K562 (cell line): ENCODE measurements at places on chromosomes 5 and 9.

DNA sequence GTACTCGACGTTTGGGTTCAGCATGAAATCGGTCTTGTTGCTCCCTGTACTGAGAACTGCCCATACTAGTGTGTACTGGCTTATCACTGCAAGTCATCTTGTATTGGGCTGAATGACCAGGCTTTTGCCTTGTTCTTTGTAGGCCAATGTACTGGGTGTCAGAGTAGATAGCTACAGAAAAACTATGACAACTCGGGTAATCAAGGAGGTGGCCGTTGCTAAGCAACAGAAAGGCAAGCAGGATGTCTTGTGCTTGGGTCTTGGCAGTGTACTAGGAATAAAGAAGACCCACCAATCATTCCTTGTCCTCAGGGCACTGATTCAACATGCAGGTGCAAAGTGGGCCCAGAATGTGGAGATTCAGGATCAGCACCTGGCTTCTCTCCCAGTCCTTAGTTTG lies 11.9 kb upstream of the SHISAL2B start:
- no peak for DNase-seq

DNA sequence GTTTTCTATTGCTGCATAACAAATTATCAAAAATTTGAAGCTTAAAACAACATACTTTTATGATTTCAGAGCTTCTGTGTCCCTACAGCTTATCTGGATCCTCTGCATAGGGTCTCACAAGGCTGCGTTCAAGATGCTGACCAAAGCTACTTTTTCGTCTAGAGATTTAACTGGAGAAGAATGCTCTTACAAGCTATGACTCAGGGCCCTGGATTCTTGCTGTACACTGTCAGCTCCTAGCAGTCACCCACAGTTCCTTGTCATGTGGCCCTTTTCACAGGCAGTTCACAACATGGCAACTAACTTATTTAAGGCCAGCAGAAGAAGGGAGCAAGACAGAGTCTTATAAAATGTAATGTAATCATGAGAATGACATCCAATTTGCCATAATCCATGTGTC lies 70.8 kb upstream of the FAM174A start:
- DNase-seq = no peak

DNA sequence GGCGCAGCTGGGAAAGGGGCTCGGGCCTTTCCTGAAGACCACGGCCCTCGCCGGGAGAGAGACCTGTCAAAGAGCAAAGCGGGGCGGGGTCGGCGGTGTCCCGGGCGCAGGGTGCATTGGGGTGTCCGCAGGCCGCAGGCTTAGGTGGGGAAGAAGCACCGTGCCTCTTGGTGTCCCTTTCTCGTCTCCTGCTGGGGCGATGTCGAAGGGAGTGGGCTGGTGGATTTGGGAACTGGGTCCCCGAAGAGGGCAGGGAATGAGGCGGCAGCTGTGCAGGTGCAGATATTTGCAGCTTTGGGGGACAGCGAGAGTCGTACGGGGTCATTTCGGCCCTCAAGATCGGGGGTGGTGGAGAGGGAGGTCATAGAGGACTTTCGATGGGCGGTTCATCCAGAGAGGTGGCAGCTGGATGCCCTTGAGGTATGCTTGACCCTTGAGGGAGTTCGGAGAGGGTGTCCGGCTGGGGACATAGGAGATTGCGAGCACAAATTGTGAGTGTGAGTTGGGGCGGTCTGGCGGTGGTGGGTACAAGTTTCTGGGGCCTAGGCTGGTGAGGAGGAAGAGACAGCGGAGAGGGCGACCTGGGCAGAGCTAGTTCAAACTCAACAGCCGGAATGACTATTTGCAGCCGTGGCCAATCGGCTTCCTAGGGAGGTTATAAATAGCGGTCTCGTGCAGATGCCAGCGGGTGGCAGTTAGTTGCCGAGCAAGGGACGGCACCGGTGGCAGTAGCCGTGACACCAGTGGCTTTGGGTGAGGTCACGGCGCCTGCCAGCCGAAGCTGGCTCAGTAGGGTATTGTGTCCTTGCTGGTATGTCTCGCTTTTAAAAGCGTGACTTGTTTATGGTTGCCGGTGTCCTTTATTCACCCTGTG lies 601 bp downstream of the NNT start:
- DNase-seq = peak; percentile 30

GRCh38 chr5:36393656-36394428 lies 92.1 kb upstream of the RANBP3L start:
- peak; percentile 37 for DNase-seq

DNA sequence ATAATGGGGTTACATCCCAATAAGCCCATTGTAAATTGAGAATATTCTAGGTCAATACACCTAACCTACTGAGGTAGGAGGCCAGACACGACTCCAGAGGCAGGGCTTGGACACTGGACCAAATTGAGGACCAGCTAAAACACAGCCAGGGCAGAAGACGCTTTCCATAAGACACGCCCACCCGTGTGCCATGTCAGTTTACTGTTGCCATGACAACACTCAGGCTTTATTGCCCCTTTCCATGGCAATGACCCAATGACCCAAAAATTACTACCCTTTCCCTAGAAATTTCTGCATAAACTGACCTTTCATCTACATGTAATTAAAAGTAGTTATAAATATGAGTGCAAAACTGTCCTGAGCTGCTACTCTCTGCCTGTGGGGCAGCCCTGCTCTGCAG lies 31.5 kb downstream of the SLC22A4 start:
- no peak for DNase-seq

GRCh38 chr9:135448663-135449100 lies 30.9 kb upstream of the PPP1R26 start:
- DNase-seq = peak; percentile 12

GRCh38 chr9:134069480-134070399 lies 1.9 kb upstream of the BRD3 start:
- DNase-seq = no peak

DNA sequence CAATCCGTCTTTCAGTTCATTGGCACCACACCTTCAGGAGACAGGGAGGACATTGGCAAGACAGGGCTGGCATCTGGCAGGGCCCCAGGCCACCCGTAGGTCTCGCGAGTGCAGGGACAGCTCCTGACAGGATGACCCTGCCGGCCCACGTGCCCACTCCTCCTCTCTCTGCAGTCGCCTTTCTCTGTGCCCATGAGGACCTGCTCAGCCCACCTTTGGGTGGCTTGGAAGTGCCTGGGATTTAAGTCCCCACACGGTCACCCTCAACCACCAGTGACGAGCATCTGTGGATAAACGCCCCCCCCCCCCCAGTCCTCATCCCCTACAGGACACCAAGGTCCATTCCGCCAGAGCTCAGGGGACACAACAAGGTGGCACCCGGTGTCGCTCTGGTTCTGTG lies 4.1 kb downstream of the MRPL36 start:
- no peak for DNase-seq

- DNase-seq = no peak
Measured at GRCh38 chr9:115276621-115277020, 158.7 kb upstream of the TNC start.

DNA sequence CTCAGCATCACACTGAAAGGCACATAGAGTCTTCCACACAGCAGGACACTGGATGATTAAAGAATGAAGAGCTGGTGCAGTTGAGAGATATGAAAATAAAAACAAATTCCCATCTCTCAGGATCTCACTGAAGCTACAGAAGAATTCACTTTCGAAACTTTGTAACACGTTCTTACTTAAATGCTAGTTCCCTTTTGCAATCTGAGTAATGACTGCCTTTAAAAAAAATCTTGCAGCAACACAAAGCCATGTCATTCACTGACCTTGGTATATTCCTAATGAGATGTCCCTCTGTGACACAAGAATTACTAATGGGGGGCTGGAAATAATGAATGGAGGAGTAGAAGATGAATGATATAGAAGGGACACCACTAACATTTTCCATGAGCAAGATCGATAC lies 201.8 kb downstream of the GLIS3 start:
- DNase-seq = no peak

DNA sequence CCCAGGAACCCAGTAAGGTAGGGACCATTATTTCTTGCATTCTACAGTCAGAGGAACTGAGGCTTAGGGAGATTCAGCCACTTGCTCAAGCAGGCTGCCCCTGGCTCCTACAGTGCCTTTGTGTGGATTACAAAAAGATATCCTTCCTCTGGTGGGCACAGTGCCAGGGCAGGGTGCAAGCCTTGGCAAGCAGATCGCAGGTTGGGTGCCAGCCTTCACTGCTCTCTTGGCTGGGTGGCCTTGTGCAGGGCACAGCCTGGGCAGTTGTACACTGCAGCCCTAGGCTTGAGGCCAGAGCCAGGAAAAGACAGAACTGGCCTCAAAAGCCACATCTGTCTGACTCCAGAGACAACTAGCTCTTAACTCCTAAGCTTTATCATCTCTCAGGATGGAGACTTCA lies 15.0 kb downstream of the DOCK2 start:
- no peak for DNase-seq

DNA sequence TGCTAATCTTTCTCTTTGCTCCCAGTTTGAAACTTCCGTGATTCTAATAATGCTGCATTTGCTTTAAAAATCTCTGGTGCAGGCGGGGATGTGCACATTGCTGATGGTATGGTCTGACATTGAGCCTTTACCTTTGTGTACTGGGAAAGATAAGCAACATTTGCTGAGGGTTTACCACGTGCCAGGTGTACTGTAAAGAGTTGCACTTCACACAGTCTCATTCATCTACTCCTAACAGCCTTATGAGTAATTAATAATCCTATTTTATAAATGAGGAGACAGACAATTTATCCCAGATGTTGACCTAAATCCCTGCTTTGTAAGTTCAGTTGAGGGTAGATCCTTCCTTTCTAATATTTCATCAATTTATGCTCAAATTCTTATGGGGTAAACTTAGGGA lies 726 bp upstream of the ADGRV1 start:
- DNase-seq = no peak

GRCh38 chr5:168947212-168947868 lies 353.6 kb downstream of the SLIT3 start:
- DNase-seq = peak; percentile 49

DNA sequence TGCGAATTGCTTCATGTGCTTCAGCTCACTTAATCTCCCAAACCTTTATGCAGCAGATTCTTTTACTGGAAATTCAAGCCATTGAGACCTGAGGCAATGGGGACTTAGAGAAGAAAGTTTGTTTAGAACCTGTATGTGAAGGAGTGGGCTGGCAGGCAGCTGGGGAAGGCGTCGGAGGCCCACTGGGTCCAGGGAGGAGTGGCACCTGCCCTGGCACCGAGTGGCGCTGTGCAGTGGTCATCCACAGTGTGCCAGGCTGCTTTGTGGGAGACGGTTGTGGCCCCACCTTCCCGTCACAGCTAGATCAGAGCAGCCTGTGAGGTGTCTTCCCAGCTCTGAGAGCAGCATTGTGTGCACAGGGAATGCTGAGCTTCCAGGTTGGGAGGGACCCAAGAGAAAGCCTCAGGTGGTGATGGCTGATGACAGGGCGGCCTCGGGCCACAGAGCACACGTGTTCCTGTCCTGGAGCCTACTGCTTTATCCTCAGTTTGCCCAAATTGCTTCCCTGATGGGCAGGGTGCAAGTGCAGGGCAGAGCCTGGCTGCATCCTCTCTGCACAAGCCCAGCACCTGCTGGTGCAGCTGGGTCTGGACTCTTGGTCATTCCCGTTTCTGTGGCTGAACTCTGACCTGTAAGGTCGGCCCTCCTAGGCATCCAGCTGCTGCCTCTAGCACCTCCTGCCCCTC lies 175.2 kb downstream of the CACNA1B start:
- no peak for DNase-seq

GRCh38 chr5:145587710-145588109 lies 247.4 kb downstream of the PRELID2 start:
- DNase-seq = peak; percentile 1

DNA sequence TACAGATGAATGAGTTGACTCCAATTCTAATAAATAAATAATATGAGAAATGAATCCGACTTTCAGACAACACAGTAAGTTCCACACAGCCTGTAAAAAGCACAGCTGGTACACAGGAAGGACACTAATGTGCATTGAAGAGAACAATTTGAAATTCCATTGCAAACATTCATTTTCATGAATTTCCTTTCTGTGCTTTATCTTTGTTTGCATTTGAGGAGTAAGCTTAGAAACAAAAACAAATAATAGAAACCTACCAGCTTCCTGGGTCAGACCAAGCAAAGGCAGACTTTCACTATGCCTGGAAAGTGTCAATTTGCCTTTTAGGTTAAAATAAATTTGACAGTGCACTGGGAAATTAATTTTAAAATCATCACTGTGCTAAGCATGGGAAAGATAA lies 143.8 kb upstream of the VLDLR start:
- DNase-seq = no peak

DNA sequence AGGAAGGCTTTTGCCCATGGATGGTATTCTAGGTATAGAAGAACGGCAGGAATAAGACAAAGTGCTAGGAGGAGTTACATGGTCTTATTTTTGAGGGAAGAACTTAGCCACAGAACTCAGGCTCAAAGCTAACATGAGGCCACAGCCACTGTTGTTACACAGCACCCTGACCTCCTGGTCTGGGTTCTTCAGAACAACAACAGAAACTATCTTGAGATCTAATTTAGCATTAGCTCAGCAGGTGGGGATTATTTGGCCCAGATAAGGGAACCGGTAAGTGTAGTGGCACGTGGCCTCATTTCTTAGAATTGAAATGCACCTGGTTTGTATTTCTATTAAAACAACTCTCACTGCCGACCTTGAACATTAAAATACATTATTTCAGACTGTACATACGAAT lies 1168.7 kb upstream of the SEMA6A start:
- DNase-seq = no peak

- no peak for DNase-seq
Measured at GRCh38 chr5:142475102-142475513, 150.3 kb upstream of the SPRY4 start.

GRCh38 chr5:65734921-65735320 lies 12.9 kb downstream of the NLN start:
- DNase-seq = no peak

DNA sequence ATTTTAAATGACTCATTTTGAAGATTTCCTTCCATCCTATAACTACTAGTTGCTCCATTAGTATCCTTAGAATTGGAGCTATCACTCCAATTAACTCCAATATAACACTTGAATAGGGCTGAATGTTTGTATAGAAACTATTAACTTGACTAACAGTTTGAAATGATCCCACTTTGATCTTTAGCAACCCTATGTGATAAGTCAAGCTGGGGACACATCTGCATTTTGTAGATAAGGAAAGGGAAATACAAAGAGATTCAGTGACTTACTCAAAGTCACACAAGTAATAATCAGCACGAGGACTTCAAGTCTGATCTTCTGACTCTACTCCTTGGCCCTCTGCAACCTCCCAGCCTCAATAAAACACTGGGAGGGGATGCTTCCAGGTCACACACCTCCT lies 101.1 kb downstream of the TMEM215 start:
- peak; percentile 58 for DNase-seq

DNA sequence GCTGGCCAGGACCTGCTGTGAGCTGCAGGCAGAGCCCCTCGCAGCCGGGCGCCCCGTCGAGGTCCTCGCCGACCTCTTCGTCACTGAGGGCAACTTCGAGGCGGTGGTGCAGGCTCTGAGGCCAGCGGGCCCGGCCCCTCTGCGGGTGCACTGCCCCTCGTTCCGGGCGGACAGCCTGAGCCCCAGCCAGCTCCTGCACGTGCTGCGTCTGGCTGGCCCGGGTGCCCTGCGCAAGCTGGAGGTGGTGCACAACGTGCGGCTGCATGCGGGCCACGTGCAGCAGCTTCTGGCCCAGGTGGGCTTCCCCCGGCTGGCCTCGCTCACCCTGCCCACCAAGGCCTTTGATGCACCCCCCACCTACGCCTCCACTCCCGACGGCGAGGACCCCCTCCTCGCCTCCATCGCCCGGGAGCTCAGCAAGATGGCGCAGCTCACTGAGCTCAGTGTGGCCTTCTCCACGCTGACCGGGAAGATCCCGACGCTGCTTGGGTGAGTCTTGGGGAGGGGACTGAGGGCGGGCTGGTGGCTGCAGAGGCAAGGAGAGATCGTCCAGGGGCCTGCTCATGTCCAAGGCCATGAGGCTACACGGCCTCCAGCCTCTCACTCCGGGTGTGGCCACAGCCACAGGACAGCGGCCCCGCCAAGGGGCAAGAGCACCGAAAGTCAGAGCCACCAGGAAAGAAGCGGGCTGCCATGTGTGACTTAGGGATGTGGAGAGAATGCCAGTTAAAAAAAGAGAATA lies 825 bp downstream of the LRRC14B start:
- no peak for DNase-seq
